ENCODE measurements at places on chromosomes 2 and 18. TPM values are rescaled to one million over a fixed set of nuclear protein-coding genes. Genes with fewer than 3 reads are reported as not detected.

RAB17 gene
- not detected for total RNA-seq

ARHGEF33 gene
- total RNA-seq = 0.59 TPM

LYG1 gene
- 1.8 TPM for total RNA-seq

MAP2 gene
- 0.16 TPM for total RNA-seq

CLIP4 gene
- 36.7 TPM for total RNA-seq

NDUFV2 gene
- total RNA-seq = 302 TPM

C2orf66 gene
- 0.16 TPM for total RNA-seq

BOD1L2 gene
- total RNA-seq = not detected

Measured in activated CD8-positive, alpha-beta memory T cell treated with anti-CD3 and anti-CD28 coated beads, Interleukin-2, amount 10 ng/mL, durations not matched to agents 7 days and 5 days (primary cell).